ENCODE measurements at places on chromosomes 3 and 15.

DNA sequence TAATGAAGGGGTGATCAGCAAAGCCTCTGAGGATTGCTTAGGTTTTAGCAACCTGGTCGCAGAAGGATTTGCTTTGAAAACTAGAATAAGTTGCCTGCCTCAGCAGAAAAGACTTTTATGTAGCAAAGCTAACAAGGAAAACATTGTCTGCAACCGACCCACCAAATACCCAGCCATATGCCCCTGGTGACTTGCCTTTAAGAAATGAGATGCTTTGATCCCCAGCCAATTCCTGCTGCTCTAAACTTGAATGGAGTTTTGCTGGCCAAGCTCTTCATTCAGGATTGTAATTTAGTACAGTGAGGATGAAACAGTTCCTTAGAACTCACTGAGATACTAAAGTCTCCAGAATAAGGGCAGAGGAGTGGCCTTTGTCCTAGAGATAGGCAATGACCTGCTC lies 139.8 kb upstream of the PROK2 start:
- no peak for DNase-seq

- DNase-seq = no peak
Observed at GRCh38 chr3:32202496-32202895, 36.0 kb upstream of the CMTM8 start.

DNA sequence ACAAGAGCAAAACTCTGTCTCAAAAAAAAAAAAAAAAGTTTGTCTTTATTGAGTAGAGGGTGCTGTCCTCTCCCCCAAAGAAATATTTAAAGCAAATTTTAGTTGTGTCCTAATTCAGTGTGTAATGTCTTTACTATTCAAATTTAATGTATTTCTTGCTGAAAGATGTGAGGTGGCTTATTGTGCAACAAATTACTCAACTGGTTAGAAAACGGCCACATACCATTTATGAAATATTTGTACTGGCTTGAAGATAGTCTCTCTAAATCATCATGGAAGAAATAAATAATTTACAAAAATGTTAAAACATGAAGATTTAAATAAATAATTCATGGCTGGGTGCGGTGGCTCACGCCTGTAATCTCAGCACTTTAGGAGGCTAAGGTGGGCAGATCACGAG lies 63.0 kb downstream of the SLTM start:
- no peak for DNase-seq

DNA sequence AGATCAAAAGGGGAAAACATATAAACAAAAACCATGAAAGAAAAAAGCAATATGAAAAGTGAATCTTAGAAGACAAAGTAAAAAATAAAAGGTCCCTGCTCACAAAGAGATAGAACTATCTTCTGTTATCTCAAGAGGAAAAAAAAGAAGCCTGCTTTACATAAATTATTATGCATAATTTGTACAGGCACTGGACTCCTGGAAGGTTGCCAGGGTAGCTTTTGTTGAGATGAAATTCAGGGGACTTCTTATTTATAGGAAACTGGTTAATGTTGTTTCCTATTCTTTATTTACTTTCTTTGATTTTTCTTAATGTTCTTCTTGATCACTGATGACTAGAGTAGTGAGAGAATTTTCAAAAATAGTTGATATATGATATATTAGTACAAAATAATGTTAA lies 66.9 kb downstream of the PPM1L start:
- DNase-seq = peak; percentile 73

- no peak for DNase-seq
Observed at GRCh38 chr3:138389144-138389601, 40.8 kb downstream of the MRAS start.

- no peak for DNase-seq
Observed at GRCh38 chr3:112409041-112409440, 76.1 kb downstream of the CD200 start.

- DNase-seq = no peak
Observed at GRCh38 chr3:66603151-66603611, 102.4 kb upstream of the LRIG1 start.

DNA sequence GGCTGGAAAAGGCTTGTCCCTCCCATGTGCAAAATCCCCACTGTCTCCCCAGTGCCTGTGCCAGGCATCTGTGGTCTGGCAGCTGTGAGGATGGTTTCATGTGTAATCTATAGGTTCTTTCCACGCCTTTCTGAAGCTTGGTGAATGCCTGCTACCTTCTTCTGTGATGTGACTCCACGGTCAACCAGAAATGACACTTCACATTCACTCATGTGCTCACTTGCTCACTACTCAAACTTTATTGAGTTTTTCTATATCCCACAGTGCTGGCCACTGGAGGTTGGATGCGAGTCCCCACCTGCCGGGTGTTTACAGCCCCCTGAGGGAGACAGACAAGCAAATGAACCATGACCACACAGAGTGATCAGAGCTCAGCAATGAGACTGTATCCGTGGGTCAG lies 27.9 kb upstream of the TLE3 start:
- DNase-seq = no peak

- no peak for DNase-seq
Observed at GRCh38 chr3:39208463-39209055, 16.2 kb upstream of the XIRP1 start.

- DNase-seq = no peak
Observed at GRCh38 chr3:123341871-123342630, 106.8 kb downstream of the ADCY5 start.

GRCh38 chr15:63133786-63134185 lies 12.1 kb downstream of the LACTB start:
- no peak for DNase-seq

DNA sequence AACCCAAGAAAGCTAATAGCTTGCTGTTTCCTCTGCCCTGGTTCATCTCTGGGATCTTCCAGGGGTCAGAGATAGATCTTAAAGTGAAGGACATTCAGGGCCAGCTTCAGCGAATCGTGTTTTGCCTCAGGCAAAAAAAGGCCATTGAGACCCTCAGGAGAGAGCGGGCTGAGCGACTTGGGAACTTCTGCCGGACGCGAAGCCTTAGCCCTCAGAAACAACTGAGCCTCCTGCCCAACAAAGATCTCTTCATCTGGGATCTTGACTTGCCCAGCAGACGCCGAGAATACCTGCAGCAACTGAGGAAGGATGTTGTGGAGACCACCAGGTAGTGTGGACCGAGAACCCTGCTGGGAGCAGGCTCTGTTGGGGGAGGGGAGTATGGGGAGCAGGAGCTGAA lies 42.5 kb downstream of the CDAN1 start:
- no peak for DNase-seq

- DNase-seq = no peak
Observed at GRCh38 chr3:59191651-59192050, 141.8 kb upstream of the CFAP20DC start.

- no peak for DNase-seq
Observed at GRCh38 chr3:30302027-30302426, 304.4 kb upstream of the TGFBR2 start.

GRCh38 chr3:172259726-172260248 lies 188.5 kb downstream of the GHSR start:
- DNase-seq = no peak

DNA sequence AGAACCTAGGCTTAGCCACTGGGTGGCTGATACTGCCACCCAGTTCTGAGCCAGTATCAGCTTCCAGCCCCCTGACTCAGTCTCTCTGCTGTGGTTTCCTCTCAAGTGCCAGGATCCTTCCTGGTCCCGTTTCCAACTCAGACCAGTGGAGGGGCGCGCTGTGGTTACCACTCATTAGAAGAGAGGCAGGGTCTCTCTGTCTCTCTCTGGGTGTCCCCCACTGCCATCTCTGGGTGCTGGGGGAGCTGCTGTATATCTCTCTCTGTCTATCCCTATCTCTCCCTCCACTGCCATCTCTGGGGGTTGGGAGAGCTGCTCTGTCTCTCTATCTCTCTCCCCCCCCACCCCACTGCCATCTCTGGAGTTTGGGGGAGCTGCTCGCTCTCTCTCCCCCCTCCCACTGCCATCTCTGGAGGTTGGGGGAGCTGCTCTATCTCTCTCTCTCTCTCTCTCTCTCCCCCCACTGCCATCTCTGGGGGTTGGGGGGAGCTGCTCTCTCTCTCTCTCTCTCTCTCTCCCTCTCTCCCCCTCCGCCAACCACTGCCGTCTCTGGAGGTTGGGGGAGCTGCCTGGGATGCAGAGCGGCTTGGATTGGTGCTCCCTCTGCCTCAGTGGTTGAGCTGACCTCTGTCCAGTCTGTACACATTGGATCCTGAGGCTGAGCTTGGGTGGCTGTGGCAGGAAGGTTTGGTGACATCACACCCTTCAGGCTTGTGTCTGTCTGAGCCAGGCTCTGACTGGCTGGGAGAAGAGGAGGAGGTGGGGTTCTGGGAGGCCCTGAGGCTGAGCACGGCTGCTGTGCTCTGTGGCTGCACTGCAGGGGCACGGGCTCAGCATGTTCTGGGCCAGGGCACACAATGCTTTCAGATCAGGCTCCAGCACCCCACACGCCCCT lies 98.9 kb downstream of the APBA2 start:
- DNase-seq = no peak

GRCh38 chr15:67508407-67508806 lies 12.5 kb upstream of the C15orf61 start:
- DNase-seq = no peak

GRCh38 chr3:142240708-142241107 lies 15.3 kb upstream of the GK5 start:
- no peak for DNase-seq

- no peak for DNase-seq
Observed at GRCh38 chr3:130792246-130792645, 45.6 kb upstream of the PIK3R4 start.

DNA sequence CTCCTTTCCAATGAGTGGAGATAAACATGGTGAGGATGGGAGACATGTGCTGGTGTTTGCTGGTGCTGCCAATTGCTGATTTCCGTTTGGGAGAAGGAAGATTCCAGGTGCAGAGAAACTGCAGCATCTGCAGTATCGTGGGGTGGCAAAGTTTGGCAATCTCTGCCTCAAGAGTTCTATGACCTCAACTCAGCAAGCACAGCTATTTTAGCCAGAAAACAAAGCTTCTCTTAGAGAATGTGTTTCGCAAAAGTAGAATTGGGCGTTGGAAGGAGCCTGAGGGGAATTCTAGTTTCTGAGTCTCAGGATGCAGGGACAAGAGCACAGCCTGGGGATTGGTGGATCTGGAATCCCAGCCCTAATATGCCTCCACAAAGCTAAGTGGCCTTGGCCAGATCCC lies 18.2 kb upstream of the SHC4 start:
- DNase-seq = no peak

DNA sequence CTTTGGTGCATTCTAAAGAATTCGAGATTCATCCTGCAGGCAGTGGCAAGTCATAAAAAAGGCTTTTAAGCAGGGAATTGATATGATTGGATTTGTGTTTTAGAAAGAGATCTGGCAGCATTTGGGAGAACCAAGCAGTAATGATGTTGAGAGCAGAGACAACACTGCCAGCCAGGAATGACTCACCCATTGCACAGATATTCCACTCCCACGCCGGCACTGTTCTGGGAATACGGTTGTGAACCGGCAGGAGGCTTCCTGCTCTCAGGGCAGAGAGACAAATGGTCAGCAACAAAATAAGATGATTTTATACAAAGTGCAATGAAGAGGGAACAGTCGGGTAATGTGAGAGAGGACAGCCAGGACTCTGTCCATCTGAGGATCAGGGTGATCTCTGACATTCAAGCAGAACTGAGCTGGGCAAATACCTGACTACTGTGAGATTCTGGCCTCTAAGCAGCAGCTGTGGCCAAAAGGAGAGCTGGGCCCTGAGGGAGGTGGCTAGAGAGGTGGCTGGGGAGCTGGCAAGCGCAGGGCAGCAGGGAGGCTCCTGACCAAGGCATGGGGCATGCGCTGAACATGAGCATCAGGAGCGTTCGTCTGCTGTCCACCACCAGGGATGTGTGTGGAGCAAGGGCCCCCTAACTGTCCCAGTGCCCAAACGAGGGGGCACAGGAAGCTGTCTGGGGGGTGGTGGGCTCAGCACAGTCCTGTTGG lies 56.1 kb upstream of the PLXNA1 start:
- no peak for DNase-seq

DNA sequence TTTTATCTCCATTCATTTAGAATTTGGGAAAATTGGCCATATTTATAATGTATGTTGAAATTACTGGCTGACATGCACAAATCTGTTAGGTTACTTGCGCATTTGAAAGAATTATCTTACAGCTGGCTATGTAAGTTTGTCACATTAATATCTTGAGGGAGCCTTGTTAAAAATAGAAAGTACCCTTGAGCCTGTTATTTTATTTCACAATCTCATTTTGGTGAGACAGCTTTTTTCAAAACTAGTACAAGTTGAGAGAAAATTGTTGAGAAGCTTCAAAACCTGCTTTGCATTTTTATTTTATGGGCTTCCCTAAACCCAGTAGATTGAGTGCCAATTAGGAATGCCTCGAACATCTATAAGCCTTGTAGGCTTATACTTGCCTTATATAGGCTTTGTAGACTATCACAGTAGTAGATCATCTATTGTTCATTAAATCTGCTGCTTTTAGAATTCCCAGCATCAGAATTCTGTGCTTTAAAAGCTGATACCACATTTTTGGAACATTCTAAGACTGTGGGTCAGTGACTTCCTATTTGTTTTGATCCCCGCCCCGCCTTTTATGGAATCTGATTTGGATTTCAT lies 6.3 kb downstream of the IDH3A start:
- DNase-seq = no peak

DNA sequence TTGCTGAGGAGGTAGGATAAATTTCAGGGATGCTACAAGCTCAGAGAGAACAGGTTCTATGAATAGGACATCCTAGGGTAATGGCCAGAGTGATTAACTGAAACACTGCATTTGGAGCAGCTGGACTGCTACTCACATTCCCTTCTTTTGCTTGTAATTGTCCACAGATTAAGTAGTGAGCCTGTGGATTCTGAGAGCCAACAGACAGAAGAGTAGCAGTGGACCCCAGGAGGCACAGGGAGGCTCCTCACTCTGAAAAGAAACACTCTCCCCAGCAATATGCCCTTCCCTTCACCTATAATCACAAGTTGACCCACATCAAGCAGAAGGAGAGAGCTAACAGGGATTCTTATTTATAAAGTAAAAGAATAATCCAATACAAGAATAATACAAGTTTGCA lies 10.6 kb upstream of the RFX7 start:
- DNase-seq = no peak

DNA sequence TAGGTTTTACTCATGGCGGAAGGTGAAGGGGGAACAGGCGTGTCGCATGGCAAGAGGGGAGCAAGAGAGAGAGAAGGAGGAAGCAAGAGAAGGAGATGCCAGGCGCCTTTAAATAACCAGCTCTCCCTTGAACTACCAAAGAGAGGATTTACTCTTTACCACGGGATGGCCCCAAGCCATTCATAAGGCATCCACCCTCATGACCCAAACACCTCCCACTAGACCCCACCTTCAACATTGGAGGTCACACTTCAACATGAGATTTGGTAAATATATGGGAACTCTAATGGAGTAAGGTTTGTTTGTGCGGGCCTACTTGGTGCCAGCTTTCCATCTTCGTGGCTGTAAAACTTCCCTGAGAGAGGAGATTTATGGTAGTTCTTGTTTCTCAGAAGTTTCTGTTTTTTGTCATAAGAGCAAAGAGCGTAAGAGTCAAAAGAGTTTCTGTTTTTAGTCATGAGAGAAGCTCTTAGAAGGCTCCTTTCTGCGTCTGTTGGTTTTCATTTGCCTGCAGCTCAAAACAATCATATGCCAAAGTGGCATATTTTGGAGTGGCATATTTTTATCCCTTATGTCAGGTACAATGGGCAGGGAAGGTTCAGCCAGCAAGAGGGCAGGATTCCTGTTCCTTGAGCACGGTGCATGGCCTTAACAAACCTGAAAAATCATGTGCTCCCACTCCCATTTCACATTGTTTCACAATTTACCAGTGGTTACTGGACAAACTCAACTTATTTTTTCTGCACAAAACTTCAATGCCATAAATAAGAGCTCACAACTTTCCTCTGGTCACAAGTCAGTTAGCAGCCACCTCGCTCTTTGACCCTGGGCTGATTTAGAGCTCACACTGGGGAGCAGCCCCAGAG lies 12.5 kb downstream of the PML start:
- DNase-seq = no peak

Measured in NCI-H1105 treated with DMSO at 0.1 percent for 48 hours (cell line).